HuH-7.5 (cell line): ENCODE measurements at places on chromosomes 5 and 9.

GRCh38 chr9:99162759-99163364 lies 57.9 kb downstream of the TGFBR1 start:
- DNase-seq = no peak

- no peak for DNase-seq
Observed at GRCh38 chr5:163460562-163461171, at the start of gene HMMR. Gene HMMR, plus strand, starts transcription at chr5:163460632. Its CDS starts 61 bp downstream, at chr5:163460693.

DNA sequence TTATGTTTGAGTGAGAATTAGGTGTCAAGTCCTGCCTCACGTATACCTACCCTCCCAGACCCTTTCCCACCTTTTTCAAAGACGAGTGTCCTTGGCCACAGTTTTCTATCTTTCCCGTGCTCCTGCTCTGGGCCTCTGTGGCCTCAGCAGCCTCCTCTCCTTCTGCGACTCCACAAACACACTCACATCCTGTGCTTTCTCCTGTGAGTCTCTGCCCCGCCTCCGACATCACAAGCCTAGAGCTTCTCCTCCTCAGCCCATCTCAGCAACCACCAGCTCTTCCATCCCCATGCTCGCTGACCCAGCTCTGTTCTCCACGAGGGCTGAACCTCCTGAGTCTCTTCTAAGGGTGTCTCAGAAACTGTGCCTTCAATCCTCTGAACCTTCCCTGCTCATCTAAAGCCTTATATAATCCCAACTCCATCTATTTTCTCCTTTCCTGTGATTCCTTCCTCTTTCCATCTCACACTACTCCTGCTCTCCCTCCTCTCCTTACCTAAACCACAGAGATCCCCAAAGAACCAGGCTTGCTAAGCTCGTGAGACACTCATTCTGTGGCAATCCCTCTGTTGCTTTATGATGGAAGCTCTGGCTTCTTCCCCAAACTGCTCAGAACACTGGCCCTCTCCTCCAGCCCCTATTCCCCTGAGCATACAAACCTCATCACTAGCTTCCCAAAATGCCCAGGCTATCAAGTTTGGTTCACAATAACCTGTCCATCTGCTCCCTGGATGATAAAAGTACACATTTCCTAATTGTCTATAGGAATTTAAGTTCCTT lies 55.2 kb downstream of the RASEF start:
- DNase-seq = no peak

GRCh38 chr9:133786907-133787753 lies 49.0 kb upstream of the SARDH start:
- DNase-seq = no peak

DNA sequence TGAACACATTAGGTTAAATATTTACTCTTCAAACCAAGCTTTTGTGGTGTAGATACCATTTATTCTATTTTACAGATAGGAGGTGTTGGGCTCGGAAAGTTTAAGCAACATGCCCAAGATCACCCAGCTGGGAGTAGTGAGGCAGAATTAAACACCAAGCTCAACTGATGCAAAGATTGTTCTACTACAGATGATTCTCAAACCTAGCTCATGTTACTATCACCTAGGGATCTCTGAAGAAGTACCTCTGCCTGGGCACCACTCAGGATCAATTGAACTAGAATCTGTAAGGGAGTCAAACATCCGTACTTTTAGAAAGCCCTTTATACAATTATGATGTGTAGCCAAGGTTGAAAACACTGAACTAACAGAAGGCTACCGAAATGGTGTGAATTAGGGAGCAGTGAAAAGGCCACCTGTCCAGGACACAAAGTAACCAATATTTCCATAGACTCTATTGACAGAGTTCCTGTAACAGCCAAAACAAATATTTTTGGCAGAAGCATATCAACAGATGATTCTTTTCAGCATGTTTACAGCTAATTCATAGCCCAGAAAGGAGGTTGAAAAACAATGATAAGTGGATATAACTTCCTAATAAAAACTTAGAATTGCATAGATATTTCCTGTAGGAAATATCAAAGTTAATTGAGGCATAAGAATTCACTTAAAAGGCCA lies 158.5 kb upstream of the PTGER4 start:
- no peak for DNase-seq

- DNase-seq = no peak
Observed at GRCh38 chr5:98468188-98468869, 305.1 kb upstream of the RGMB start.

DNA sequence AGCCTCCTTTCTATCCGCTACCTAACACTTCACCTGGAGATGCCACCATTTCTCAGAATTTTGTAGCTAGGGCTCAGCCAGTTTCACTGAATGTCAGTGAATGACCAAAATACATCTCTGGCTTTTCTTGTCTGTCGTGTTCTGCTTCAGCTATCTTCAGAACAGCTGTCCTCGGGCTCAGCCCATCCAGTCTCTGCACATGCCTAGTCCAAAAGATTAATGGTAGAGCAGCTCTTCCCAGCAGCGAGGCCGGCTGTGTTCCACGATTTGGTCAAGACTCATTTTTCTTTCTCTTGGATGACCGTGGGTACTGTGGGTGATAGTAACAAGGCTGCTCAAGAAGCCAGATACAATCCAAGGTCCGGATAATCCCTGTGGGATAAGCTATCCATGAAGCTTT lies 342.8 kb downstream of the GABRG2 start:
- DNase-seq = no peak

DNA sequence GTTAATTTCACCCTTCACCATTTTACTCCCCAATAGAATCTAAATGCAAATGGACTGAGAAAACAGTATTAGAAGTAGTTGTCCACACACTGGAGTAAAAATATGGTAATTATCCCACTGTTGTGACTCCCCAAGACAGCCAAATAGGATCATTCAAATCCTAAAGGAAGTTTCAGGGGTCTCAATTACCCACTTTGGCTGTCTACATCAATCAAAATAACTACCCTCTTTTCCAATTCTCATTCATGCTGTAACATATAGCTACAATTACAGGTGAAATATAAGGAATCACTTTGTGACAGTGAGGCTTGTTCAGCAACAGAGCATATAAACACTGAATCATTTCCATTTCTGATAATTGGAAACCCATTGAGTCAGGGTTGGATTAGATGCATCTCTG lies 220.1 kb downstream of the TMEM232 start:
- DNase-seq = no peak

GRCh38 chr5:61675015-61675692 lies 343.1 kb downstream of the ZSWIM6 start:
- no peak for DNase-seq

GRCh38 chr5:154818471-154819116 lies 31.8 kb downstream of the FAXDC2 start:
- no peak for DNase-seq

GRCh38 chr9:71487061-71487460 lies 281.3 kb downstream of the CEMIP2 start:
- no peak for DNase-seq

DNA sequence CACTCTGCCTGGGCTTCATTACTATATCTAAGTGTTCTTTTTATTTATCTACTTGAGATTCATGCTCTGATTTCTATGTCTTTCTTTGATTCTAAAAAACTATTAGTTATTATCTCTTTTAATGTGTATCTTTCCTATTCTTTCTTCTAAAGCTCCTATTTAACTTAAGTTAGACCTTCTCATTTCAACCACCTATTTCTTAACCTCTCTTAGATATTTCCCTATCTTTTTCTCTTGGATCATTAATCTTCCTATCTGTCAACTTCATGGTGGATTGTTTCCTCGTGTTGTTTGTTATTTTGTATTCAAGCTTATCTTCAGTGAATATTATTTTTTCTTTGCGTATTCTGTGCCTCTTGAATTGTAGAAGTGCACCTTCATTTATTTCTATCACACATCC lies 202.1 kb downstream of the ADAMTS6 start:
- no peak for DNase-seq

GRCh38 chr5:69049151-69049550 lies 44.7 kb upstream of the SLC30A5 start:
- no peak for DNase-seq

DNA sequence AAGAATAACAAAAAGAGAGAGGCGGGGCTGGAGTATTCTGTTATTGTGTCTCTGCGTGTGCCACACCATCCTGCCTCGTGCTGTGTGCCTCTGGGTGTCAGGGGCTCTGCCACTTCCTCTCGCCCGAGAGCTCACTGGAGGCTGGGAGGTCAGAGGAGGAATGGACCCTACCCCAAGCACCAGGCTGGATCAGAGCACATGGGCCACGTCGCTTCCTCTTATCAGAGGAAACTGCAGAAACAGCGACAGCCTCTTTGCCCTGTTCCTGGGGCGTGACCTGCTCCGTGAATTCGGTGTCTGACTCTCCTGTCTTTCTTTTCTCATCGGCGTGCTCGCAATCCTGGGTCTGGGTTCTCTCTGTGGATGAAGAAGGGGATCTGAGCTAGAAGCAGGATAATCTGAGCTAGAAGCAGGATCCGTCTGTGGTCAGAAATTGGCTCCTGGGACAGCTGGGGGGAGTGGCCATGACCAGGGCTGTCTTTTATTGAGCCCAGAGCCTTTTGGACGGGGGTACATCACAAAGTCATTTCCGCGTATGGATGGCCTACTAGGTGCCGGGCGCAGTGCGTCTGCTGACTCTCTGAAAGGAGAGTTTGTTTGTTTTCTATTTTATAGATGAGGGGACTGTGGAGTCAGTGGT lies 150.3 kb upstream of the COL5A1 start:
- DNase-seq = no peak

DNA sequence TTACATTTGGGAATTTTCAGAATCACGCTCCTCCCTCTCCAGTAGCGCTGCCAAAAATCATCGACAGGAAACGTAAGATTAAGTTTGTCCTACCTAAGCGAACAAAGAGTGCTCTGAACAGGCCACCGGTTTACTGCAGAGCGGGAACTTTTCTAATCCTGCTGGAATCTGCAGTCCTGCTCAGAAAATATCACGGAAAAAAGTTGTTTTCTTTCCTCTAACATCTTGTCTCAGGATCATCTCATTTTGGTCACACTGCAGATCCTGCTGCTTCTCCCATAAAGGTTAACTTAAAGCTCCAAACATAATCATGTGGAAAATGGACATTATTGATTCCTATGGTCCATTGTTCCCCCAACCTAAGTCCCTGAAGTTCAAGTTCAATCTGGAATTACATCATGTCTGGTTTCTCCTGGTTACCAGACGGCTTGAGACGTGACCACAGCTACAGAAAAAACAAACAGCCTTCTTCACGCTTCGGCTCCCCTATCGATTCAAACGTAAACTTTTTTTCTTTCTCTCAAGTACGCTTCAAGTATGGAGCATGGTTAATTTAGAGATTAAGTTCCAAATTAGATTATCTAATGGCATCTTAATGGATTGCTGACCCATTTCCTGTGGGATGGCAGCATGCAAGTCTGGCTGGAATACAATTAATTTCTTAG lies 217.6 kb downstream of the NFIB start:
- DNase-seq = peak; percentile 4

GRCh38 chr9:89254773-89255125 lies 56.2 kb upstream of the CKS2 start:
- DNase-seq = no peak

- no peak for DNase-seq
Observed at GRCh38 chr9:115671236-115671962, 482.2 kb upstream of the PAPPA start.

GRCh38 chr5:179217956-179218942 lies 127.0 kb downstream of the ADAMTS2 start:
- DNase-seq = no peak

- DNase-seq = no peak
Observed at GRCh38 chr9:32584784-32585183, 11.8 kb upstream of the NDUFB6 start.

DNA sequence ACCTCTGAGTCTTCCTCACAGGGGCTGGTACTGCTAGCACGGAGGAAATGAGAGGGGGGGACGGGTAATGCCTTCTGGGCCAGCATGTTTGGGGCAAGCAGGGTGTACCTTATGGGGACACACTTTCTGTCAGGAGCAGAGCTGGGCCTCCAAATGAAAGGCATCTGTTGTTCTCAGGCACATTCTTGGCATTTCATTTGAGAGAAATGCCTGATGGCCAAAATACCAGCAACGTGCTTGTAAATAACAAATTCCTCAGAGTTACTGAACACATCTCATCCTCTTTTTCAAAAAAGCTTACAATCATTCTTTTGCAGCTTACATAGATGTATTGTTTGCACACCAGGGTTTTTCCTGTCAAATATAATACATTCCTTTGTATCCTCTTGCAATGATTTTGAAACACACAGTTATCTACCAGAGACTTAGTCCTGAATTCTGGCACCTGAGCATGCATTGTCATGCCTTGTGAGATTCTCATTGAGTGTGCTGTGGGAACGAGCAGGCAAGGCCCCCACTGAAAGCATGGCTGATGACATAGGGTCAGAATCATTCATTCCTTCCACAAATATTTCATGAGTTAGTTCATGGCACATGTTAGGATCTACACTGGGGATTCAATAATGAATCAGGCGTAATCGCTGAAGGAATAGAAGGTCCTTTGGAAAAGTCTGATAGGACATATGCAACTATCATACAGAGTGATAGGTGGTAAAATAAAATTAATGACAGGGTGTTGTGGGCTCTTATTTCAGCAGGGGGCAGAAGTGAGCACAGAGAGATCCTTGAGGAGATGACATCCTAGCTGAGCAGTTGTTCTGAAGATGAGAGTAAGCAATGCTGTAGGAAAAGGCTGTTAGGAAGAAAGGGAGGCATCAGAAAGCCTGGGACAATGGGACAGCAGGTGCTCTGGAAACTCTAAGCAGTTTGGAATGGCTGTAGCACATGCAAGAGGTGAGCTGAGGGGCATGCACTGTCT lies 260.9 kb upstream of the TUT7 start:
- no peak for DNase-seq

GRCh38 chr5:72741805-72742204 lies 74.7 kb upstream of the TNPO1 start:
- no peak for DNase-seq

GRCh38 chr5:131758520-131758900 lies 38.3 kb downstream of the FNIP1 start:
- DNase-seq = no peak

DNA sequence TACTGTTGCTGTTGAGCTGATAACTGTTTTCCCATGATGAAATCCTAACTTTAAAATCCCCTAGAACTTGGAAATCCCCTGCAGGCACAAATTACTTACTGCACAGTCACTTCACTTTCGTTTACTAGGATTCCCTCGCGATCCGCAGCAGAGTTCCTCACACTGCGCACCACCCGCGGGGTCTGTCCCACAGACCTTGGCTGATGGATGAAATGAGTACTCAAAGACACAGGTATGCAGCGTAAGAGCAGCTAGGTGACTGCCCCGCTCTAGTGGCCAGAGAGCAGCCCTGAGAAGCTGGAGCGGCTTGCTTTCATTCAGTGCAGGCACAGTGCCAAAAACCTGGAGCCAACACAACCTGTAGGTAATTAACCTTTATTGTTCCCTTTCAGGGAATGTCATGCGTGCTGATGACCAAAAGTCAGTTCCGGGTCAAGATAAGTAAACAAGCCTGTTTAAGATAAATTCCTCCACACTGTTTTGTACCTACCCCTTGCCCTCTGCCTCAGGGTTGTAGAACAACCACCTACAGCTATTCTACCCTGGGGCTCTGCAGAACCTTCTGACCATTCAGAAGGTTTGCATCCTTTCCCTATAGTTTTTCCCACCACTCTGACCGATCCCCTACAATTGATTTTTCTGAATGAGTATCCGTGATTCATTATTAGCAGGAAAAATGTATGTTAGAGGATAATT lies 191.2 kb downstream of the CDH9 start:
- DNase-seq = peak; percentile 6
